ENCODE measurements at places on chromosomes 7 and 10.

DNA sequence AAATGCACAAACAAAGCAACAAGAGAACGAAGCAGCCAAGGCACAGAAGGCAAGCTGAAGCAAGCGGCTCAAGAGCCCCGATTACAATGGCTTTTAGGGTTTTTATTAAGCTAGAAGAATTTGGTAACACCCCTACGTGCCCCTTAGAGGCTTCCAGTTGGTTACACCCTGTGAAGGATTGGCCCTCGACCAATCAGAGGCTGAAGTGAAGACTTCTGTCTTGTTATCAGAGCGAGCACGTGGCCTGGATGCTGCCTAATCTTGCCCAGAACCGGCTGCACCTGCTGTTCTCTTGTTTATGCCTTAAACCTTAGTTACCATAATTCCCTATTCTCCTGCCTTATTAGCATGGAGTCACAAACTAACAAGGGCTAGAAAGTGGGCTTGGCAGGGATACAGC lies 21.4 kb downstream of the KCNK18 start:
- no peak for DNase-seq

GRCh38 chr10:119373294-119374102 lies 166.1 kb downstream of the GRK5 start:
- DNase-seq: no peak

GRCh38 chr10:5343979-5344378 lies 20.8 kb upstream of the UCN3 start:
- no peak for DNase-seq

- no peak for DNase-seq
Observed at GRCh38 chr7:141906285-141906684, 9.9 kb upstream of the OR9A4 start.

DNA sequence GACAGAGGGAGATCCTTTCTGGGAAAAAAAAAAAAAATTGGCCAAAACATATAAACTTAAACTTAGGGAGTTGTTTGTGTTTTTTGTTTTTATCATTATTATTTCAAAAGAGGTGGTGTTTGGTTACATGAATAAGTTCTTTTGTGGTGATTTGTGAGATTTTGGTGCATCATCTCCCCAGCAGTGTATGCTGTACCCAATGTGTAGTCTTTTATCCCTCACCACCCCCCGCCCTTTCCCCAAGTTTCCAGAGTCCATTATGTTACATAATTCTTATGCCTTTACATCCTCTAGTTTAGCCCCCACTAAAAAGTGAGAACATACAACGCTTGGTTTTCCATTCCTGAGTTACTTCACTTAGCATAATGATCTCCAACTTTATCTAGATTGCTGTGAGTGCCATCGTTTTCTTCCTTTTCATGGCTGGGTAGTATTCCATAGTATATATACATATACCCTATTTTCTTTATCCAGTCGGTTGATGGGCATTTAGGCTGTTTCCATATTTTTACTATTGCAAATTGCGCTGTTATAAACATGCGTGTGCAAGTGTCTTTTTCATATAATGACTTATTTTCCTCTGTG lies 148.1 kb upstream of the ZNF92 start:
- DNase-seq: no peak

DNA sequence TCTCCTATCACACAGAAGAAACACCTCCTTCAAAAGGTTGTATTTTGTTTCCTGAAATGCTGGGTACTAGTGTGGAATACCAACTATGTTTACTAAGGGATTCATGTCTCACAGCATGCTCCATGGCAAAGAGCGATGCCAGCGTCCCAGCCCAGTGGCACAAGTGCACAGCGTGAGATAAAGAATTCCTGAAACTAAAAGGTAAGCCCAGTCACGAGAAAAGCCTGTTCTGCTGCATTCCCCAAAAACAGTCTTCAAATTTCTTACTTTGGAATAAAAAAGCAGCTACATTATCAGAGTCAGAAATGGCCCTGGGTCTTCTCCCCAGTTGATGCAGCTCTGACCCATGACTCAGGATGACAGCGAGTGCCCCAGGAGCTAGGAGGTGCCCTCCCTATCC lies 53.1 kb upstream of the DDC start:
- DNase-seq: no peak
